ENCODE measurements at places on chromosomes 2 and 18. TPM values are rescaled to one million over a fixed set of nuclear protein-coding genes. Genes with fewer than 3 reads are reported as not detected.

SGO2 gene
- total RNA-seq, result 0.64 TPM

THSD7B gene
- total RNA-seq, result not detected

SULT1C3 gene
- not detected for total RNA-seq

ITGB6 gene
- total RNA-seq, result 36.2 TPM

SLC4A5 gene
- 0.24 TPM for total RNA-seq

VWC2L gene
- total RNA-seq, result not detected

ODC1 gene
- total RNA-seq, result 269 TPM

TMEM169 gene
- 0.72 TPM for total RNA-seq

DPYSL5 gene
- total RNA-seq, result not detected

TMEM163 gene
- 0.72 TPM for total RNA-seq

RTP5 gene
- total RNA-seq, result not detected

CLIP4 gene
- total RNA-seq, result 84.1 TPM

PSMA8 gene
- total RNA-seq, result not detected

FAM124B gene
- total RNA-seq, result 0.21 TPM

ANKMY1 gene
- total RNA-seq, result 3.6 TPM

LYG2 gene
- total RNA-seq, result not detected

NGEF gene
- 0.96 TPM for total RNA-seq

SP100 gene
- total RNA-seq, result 35.8 TPM

HTR2B gene
- not detected for total RNA-seq

UGT1A9 gene
- 21.4 TPM for total RNA-seq

FSHR gene
- total RNA-seq, result not detected

WNT10A gene
- 7.7 TPM for total RNA-seq

DSG3 gene
- 215 TPM for total RNA-seq

CXCR1 gene
- not detected for total RNA-seq

TBR1 gene
- not detected for total RNA-seq

NOTO gene
- total RNA-seq, result not detected

SPP2 gene
- not detected for total RNA-seq

DCDC2C gene
- not detected for total RNA-seq

GCA gene
- total RNA-seq, result 7.7 TPM

CCDC68 gene
- 9.2 TPM for total RNA-seq

TUBA3E gene
- total RNA-seq, result not detected

SLC5A7 gene
- total RNA-seq, result not detected

ACMSD gene
- total RNA-seq, result 1.7 TPM

CYP27C1 gene
- 0.43 TPM for total RNA-seq

CNTNAP5 gene
- total RNA-seq, result not detected

ALPP gene
- total RNA-seq, result not detected

MC2R gene
- not detected for total RNA-seq

FAM228A gene
- not detected for total RNA-seq

UGT1A6 gene
- 23.2 TPM for total RNA-seq

C2orf66 gene
- total RNA-seq, result 0.43 TPM

NHEJ1 gene
- total RNA-seq, result 20.9 TPM

ITM2C gene
- 25.3 TPM for total RNA-seq

EVX2 gene
- not detected for total RNA-seq

TNFAIP6 gene
- 6.0 TPM for total RNA-seq

IL37 gene
- total RNA-seq, result not detected

UPP2 gene
- total RNA-seq, result not detected

ENOSF1 gene
- 25.1 TPM for total RNA-seq

KCNIP3 gene
- 11.1 TPM for total RNA-seq

TPRKB gene
- total RNA-seq, result 22.9 TPM

RAB27B gene
- total RNA-seq, result 33.5 TPM

SOS1 gene
- 11.3 TPM for total RNA-seq

ST8SIA5 gene
- not detected for total RNA-seq

VAMP8 gene
- 42.2 TPM for total RNA-seq

ING5 gene
- total RNA-seq, result 16.4 TPM

Measured in tracheal epithelial cell (primary cell).